ENCODE measurements at places on chromosomes 4 and X. TPM values are rescaled to one million over a fixed set of nuclear protein-coding genes. Genes with fewer than 3 reads are reported as not detected.

SCOC gene
- 74.0 TPM for total RNA-seq

VCX3B gene
- total RNA-seq: not detected

SSX5 gene
- not detected for total RNA-seq

PQBP1 gene
- total RNA-seq: 31.2 TPM

MAGEA9B gene
- total RNA-seq: under 0.01 TPM

ADD1 gene
- total RNA-seq: 191 TPM

SRPX gene
- 2.0 TPM for total RNA-seq

NWD2 gene
- total RNA-seq: 29.0 TPM

ARHGEF38 gene
- under 0.01 TPM for total RNA-seq

OPRPN gene
- total RNA-seq: not detected

ZNF674 gene
- 11.3 TPM for total RNA-seq

TLR10 gene
- total RNA-seq: 0.74 TPM

C1QTNF7 gene
- total RNA-seq: 0.25 TPM

EDA2R gene
- total RNA-seq: 0.49 TPM

ARAP2 gene
- total RNA-seq: 55.1 TPM

CSTF2 gene
- 15.0 TPM for total RNA-seq

CLIC2 gene
- 3.4 TPM for total RNA-seq

FAM114A1 gene
- total RNA-seq: 8.4 TPM

GABRB1 gene
- 72.0 TPM for total RNA-seq

FAAH2 gene
- 3.7 TPM for total RNA-seq

NUDT11 gene
- 63.4 TPM for total RNA-seq

NAP1L3 gene
- total RNA-seq: 100 TPM

S100P gene
- 2.0 TPM for total RNA-seq

ZNF157 gene
- total RNA-seq: 3.7 TPM

LEF1 gene
- 7.1 TPM for total RNA-seq

ADH7 gene
- not detected for total RNA-seq

CHIC2 gene
- 22.9 TPM for total RNA-seq

ADH1A gene
- total RNA-seq: not detected

C4orf46 gene
- total RNA-seq: 14.0 TPM

RRAGB gene
- total RNA-seq: 63.9 TPM

CITED1 gene
- total RNA-seq: 3.2 TPM

AFM gene
- not detected for total RNA-seq

VSIG1 gene
- total RNA-seq: 0.74 TPM

C4orf50 gene
- total RNA-seq: 11.3 TPM

ANKRD37 gene
- 11.8 TPM for total RNA-seq

SCML2 gene
- total RNA-seq: 9.1 TPM

ANXA3 gene
- total RNA-seq: 3.4 TPM

ZCCHC18 gene
- 21.6 TPM for total RNA-seq

CT45A7 gene
- total RNA-seq: not detected

HTRA3 gene
- total RNA-seq: 2.0 TPM

EXOC1L gene
- not detected for total RNA-seq

BMP3 gene
- total RNA-seq: 4.4 TPM

EPHA5 gene
- 128 TPM for total RNA-seq

RUFY3 gene
- 387 TPM for total RNA-seq

FGA gene
- total RNA-seq: not detected

RNF175 gene
- total RNA-seq: 26.8 TPM

FAM9B gene
- not detected for total RNA-seq

UNC5C gene
- 14.0 TPM for total RNA-seq

RAB33A gene
- total RNA-seq: 24.1 TPM

PDGFRA gene
- total RNA-seq: 67.9 TPM

PCDH10 gene
- total RNA-seq: 79.9 TPM

CLNK gene
- total RNA-seq: not detected

GATA1 gene
- total RNA-seq: not detected
